ENCODE measurements at places on chromosomes 7 and 10.

DNA sequence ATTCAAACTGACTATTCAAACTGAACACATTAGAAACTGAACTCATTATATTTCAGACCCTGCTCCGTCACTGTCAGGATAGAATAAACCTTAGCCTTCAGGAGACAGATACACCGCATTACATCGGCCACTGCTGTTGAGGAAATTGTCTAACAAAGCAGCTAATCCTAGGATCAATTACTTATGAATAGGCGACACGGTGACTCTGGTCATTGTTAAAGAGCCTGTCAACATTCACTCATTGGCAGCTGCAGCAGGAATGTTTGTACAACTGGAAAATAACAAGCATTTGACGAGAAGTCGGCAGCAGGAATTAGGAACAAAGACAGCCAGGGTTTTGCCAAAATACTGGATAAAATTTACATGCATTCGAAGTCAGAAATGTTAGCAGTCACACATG is 112.0 kb upstream of the MKX start:
- DNase-seq, result no peak

DNA sequence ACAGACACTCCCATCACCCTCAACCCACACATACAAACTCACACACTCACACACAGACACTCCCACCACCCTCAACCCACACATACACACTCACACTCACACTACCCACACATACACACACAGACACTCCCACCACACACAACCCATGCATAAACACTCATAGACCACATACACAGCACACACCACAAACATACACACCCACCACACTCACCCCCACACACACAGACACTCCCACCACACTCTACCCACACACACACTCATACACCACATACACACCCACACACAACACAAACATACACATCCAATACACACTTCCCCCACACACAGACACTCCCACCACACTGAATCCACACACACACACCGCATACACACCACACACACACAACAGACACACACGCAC is 521.2 kb downstream of the TCERG1L start:
- DNase-seq, result no peak

DNA sequence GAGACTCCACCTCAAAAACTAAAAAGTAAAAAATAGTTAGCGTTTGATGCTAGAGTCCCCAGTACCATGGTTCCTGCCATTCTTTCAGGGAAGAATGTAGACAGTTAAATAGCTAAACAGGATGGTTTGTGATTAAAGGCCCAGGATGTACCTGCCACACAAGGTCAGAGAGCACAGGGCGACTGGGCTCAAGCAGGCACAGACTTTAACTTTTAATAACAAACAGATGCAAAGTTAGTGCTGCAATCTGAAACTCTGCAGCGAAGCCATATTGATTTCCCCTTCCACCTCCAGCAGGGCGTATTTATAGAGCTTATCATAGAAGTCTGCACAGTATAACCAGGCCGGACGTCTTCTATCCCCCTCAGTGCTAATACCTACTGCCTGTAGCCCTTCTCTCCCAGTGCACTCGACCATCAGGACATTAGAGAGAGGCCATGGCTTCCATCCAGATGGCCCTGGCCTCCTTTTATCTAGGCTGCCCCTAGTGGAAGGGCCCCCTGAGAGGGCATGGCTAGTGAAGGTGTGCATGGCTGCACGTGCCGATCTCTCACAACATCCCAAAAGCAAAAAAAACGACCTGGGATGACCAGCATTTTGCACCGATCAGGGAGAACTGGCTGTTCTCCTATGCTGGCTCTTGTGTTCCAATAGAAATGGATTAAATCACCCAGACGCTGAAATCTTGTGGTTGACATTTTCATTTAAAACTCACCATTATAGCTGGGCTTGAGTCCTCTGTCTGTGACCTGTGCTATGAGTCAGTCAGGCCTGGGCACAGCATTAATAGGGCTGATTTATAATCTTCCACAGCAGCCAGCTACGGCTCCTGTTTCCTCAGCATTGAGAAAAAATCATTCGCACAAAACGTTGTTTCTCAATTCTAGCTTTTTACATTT is 7.6 kb upstream of the BAG3 start:
- no peak for DNase-seq

GRCh38 chr7:10632712-10633111 is 341.0 kb upstream of the PHF14 start:
- DNase-seq, result no peak

DNA sequence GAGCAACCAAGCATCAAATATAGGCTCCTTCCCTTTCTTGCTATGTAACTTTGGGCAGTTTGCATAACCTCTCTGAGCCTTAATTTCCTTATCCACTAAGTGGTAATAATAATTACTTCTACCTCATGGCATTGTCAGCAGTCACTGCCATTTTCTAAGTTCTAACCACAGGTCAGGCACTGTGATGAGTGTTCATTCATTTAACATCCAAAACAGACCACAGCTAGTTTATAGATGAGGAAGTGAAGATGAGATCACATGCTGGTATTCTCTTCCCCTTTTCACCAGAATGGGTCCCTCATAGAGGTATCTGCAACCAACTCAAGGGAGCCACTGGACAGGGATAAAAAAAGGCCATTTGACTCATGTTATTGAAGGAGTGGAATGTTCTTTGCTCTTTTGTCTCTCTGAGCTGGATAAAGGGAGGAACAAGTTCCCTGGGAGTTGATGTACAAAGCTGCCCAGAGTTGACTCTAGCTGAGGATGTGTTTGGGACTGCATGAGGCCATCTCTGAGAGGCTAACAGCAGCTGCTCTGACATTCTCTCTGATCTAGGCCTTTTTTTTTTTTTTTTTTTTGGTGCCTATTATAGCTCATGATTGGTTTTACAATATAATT is 65.0 kb downstream of the DNAJC12 start:
- no peak for DNase-seq

DNA sequence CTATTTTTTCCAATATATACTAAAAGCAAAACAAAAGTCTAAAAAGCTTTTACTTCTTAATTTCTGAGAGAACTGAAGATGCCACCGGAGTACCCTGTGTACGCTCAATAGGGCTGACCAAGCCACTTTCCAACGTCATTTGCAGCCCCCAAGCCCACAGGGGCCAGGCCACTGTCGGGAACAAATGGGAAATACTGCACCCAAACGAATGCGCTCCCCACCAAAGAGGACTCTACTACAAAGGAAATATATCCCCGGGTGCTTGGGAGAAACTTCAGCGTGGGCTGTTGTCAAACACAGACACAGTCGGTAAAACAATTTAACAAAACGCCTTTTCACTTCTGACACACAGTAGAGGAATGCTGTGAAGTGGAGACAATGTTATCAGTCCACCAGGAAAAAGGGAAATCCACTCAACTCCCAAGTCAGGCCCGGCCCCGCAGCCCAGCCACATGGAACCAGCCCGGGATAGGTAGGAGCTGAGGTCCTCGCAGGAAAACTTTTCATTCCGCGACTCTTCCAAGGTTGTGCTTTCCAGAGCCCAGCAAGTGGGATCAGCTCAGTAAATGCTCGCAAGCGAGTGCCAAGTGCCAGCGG is 1.4 kb downstream of the PARD3 start:
- DNase-seq, result no peak

Measured in NCI-H1694 (cell line).